CD4-positive, alpha-beta T cell (primary cell): ENCODE measurements at places on chromosomes 3 and 15.

DNA sequence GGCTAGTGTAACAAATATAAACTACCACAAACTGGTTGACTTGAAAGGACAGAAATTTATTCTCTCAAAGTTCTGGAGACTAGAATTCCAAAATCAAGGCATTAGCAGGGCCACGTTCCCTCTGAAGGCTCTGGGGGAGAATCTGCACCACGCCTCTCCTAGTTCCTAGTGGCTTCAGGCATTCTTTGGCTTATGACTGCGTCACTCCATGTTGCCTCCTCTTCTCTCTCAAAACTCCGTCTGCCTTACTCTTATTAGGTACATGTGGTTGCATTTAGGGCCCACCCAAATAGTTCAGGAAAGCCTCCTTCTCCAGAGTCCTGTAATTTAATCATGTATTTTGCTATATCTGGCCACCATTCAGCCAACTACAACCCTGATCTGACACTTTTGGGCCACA, 174.8 kb downstream of the PEX5L start:
- DNase-seq: no peak

GRCh38 chr3:50324351-50325112, 2.0 kb upstream of the HYAL2 start:
- DNase-seq: peak; percentile 54

DNA sequence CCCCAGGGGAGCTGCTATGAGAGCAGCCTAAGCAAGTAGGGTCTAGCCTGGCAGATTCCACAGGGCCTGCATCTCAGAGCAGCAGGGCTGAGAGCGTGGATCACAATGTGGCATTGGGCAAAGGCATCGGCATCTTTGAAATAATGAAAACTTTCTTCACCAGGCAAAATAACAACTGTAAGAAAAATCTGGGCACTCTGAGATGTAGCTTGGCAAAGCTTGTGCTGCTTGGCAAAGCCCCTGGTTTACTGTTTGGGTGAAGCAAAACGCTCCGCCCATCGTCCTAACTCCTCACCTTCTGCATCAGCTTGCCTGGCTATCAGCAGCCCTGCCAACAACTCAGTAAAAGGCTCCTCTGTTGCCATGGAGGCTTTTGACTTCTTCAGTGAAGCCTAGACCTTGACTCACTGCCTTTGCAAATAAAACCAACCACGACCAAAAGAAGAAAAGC, 212.8 kb upstream of the EIF1B start:
- no peak for DNase-seq

- no peak for DNase-seq
Observed at GRCh38 chr15:57694279-57694678, 12.2 kb upstream of the POLR2M start.

DNA sequence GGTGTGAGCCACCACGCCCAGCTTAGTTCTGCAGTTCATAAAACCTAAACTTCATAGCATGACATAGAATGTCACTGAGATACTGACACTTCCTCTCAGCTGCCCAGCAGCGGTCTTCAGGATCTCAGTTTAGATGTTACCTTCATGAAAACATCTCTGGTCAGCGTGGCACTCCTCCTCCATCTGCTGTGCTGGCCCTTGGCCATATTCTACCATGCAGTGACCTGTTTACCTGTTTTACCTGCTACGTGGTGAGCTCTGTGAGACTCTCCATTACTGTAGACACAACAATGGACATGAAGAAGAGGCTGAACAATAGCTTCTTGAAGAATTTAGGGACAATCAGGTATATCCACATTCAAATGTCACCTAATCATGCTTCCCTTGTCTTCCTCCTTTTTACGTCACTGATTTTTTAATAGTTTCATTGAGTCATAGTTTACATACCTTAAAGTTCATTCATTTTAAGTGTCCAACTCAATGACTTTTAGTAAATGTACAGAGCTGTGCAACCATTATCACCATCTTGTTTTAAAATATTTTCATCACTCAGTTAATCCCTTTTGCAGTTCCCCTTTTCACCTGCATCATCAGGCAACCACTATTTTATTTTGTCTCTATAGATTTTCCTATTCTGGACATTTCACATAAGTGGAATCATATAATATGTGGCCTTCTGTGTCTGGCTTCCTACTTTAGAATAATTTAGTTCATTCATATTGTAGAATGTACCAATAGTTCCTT, 32.2 kb upstream of the PTPN23 start:
- no peak for DNase-seq
